ENCODE measurements at places on chromosomes 4 and X.

DNA sequence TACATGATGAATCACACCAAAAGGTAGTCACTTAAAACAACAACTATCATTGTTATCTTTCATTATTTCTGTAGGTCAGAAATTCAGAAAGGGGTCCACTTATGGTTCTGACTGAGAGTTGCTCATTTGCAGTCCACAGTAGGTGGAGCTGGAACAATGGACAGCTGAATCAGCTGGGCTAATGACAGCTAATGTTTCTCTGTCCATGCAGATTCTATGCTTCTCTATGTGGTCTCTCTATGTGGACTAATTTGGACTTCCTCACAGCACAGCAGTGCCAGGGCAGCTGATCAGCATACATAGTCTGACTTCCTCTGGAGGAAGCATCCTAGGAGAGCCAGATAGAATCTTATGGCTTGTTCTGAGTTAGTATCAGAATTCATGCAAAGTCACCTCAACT, 131.7 kb upstream of the INTU start:
- DNase-seq, result no peak

GRCh38 chr4:128916832-128917231, 107.3 kb downstream of the JADE1 start:
- no peak for DNase-seq

- DNase-seq, result no peak
Observed at GRCh38 chrX:9555354-9555753, 90.5 kb downstream of the TBL1X start.

GRCh38 chr4:121792966-121793365, 8.2 kb upstream of the EXOSC9 start:
- DNase-seq, result no peak
